Mesothelial cell of epicardium (in vitro differentiated cells): ENCODE measurements at places on chromosomes 1 and 21.

DNA sequence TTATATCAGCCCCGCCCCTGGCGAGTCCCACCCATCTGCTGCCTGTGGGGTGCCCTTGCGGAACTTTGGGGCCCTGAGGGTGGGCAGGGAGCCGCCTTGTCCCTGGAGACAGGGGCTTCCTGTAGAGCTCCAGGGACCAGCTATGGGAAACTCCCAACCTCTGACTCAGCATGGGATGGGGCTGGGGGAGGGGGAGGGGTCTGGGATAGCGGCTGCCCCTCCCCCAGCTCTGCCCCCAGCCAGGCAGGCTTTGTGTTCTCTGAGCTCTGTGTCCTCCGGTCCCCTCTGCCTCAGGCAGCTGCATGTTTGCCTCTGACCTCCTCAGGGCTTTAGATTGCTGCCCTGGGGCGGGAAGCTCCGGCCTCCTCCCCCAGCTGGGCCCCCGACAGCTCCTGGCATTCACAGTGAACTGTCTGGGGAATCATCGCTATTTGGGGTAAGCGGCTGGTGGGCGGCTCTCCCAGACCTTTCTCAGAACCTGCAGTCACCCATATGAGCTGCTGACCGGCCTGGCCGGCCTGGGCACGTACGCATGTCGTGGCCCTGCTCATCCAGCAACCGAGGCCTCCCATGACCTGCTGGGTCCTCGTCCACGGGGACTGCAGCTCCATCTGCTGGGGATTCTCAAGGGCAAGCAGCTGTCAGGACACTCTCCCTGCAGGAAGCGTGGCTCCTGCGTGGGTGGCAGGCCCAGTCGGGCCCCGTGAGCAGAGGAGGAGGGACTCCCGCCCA lies 17.1 kb downstream of the ARHGEF16 start:
- DNase-seq, result no peak

DNA sequence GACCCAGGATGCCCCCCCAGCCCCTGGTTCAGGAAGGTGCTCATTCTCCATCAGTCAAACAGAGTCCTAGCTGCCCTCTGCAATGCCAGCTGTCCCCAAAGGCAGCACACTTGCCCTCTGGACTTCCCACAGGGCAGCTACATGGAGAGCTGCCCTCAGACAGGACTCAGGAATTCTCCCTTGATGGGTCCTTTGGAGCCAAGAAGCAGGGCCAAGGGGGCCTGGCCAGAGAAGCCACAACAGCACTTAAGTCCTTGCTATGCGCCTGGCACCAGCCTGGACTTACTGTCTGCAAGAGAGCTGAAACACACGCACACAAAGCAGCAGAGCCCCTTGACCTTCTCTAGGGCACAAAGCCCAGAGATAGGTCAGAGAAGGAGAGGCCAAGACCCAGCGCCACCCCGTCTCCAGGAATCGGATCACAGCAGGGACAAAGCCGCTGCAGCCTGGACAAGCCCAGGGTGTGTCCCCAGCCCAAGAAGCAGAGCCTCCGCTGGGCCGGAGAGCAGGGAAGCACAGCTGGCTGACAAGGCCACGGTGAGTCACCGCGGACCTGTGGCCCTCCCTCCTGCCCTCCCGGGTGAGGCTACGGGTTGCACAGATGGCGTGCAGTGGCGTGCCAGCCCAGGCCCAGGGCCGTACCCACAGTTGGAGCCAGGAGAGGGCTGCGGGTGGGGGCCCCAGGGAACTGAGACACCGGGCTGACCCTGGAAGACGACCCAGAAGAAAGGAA lies 1.7 kb downstream of the WNT9A start:
- peak; percentile 49 for DNase-seq

DNA sequence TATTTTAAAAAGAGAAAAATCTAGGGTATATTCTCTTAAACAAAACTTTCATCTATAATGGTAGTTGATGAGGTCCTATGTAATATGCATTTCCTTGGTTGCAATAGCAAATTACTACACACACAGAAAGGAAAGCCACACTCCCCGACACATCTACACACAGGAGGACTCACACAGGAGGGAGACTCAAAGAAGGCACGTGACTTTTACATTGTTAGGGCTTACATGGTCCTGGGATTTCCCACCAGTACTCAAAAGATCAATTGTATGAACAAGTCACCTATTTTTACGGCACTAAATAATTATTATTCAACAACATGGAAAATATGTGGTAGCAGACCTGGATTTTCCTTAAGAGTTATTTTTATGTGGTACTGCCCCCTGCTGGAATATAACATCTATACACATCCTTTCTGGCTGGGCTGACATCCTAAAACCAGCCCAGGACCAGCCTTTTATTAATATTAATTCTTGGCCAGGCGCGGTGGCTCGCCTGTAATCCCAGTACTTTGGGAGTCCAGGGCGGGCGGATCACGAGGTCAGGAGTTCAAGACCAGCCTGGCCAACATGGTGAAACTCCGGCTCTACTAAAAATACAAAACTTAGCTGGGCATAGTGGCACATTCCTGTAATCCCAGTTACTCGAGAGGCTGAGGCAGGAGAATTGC lies 33.9 kb upstream of the LGALS8 start:
- DNase-seq, result no peak

- no peak for DNase-seq
Observed at GRCh38 chr1:191709215-191709614, 449.0 kb upstream of the RGS18 start.

DNA sequence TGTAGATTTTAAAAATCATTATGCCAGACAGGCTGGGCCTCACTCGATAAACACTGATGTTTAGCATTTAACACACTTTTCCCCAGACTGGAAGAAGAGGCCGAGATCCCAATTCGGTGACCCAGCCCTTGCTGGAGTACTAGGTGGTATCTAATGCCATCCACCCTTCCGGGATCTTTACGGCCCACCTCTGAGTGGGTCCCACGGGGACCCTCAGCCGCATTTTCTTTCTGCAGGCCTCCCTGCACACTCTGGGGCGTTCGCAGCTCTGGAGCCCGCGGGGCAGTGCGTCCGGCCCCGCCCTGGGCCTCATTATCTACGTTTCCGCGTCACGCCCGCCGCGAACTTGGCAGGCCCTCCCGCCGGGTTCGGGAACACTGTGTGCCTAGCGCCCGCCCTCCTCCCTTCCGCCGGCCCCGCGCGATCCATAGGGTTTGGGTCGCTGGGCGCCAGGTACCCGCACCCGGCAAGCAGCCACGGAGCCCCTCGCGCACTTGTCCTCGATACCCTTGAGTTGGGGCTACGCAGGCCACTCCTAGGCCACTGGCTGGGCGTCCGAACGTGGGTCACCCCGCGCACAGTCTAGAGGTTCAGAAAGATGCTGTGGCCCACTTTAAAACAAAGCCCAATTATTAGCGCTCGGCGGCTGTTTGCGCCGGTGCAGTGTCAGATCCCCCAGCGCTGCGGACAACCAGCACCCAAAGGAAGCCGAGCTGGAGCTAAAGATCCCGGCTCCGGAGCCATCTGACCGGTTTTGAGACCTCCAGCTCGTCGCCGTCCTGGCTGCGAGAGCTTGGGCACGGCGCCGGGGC lies 950 bp upstream of the EVA1C start:
- DNase-seq, result peak; percentile 44

DNA sequence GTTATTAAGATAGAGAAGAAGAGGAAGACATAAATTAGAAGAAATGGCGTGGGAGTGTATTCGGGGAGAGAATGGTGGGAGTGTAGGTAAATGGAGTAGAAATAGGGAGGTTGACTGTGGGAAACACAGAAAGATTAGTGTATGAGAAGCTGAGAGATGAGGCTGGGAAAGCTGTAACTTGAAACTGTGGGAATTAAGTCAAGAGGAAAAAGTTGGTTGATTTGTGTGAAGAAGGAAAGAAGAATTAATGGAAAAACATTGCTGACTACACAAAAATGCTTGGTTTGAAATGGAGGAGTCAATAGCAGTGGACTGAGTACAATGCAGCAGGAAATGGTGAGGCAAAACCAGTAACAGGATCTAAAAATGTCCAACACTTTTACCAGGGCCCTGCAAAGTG lies 448.3 kb downstream of the PTPRC start:
- no peak for DNase-seq

DNA sequence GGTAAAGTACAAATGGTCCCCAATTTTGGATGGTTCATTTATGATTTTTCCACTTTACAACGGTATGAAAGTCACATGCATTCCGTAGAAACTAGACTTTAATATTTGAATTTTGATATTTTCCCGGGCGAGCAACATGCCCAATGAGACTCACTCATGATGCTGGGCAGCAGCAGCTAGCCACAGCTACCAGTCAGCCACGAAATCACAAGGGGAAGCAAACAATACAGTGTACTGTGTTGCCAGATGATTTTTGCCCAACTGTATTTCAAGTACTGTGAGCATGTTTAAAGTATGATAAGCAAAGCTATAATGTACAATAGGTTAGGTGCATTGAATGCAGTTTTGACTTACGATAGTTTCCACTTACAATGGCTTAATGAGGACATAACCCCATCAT lies 266.8 kb downstream of the VAV3 start:
- DNase-seq, result no peak

DNA sequence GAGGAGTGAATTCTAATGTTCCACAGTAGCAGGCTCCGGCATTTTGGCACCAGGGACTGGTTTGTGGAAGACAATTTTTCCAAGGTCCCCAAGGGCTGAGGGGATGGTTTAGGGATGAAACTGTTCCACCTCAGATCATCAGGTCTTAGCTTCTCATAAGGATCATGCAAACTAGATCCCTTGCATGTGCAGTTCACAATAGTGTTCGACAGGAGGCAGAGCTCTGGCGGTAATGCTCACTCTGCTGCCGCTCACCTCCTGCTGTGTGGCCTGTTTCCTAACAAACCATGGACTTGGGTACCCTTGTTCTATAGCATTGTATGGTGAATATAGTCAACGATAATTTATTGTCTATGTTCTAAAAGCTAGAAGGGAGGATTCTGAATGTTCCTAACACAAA lies 16.6 kb downstream of the CRNN start:
- DNase-seq, result no peak
